ENCODE measurements at places on chromosomes 1 and 21.

DNA sequence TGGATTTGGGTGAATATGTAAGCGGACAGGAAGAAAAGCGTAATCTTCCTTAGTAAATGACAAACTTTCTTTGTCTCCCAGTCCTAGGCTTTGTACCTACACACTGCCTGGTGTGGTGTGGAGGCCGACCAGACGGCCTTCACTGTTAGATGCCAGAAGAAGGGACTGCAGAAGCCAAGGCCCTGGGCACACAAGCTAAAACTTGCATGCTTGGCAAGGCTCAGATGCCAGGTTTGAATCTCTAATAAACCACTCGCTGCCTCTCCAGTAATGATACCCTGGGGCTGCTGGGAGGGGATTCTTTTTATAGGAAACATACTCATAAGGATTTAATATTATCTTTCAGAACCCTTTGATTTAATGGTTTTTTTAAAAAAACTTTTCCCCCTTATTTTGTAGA lies 263.8 kb downstream of the PTPRC start:
- DNase-seq = no peak

- no peak for DNase-seq
Measured at GRCh38 chr1:23004112-23004511, 11.5 kb downstream of the TEX46 start.

DNA sequence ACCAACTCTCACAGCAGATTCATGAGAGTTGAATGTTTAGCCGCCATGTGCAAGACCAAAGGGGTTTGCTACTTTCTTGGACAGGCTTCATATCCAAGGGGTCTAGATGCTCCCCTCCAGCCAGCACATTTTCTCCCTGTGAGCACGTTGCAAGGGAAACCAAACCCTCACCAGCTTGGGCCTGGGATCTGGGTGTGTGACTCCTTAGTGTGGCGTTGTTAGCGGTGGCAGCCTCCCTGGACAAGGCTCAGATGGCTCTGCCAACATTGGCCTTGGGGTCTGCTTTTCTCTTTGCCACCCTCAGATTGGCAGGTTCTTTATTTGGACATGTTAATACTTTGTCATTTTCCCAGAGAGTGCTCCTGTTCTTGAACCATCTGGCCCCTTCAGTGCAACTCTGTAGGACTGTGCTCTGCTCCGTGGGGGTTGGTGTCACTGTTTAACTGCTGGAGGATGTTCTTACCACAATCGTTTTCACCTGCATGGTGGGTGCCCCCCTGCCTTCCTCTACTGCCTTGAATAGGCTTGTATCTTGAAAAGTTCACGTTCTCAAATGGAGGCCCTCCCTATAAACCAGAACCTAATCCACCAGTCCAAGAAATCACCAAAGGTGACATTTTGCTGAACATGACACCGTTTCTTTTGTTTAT lies 13.4 kb downstream of the ABCG1 start:
- no peak for DNase-seq

GRCh38 chr1:158147869-158148268 lies 32.8 kb upstream of the CD1D start:
- DNase-seq = no peak

- DNase-seq = no peak
Measured at GRCh38 chr1:245493029-245493428, 338.2 kb downstream of the KIF26B start.

DNA sequence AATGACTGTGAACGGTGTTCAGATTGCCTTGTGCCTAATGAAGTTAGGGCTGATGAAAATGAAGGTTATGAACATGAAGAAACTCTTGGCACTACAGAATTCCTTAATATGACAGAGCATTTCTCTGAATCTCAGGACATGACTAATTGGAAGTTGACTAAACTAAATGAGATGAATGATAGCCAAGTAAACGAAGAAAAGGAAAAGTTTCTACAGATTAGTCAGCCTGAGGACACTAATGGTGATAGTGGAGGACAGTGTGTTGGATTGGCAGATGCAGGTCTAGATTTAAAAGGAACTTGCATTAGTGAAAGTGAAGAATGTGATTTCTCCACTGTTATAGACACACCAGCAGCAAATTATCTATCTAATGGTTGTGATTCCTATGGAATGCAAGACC lies 96.6 kb downstream of the ZFYVE9 start:
- DNase-seq = no peak

DNA sequence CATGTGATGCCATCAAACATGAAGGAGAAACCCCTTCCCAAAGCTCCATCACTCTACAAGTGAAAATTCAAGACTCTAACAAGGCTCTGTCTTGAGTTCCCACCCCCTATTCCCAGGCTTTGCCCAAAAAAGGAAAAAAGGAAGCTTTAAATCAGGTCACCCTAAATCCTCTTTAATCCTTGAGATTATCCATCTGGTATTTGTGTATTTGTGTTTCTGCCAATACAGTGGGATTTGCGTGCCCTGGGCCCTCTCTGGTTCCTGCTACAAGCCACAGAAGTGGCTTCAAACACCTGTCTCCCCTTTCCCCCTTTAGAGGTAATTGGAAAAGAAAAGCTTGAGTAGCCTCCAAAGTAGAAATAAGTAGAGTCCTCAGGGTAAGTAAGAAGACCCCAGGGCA lies 120.4 kb downstream of the EDEM3 start:
- DNase-seq = no peak
